ENCODE measurements at places on chromosomes 4 and X. TPM values are rescaled to one million over a fixed set of nuclear protein-coding genes. Genes with fewer than 3 reads are reported as not detected.

Gene IL21
- not detected for total RNA-seq

GRCh38 chrX:152958047-152958446 is 35.9 kb downstream of the PNMA5 start:
- no peak for DNase-seq

Gene TBX22
- total RNA-seq = not detected

Gene MAGEC1
- total RNA-seq = not detected

- no peak for DNase-seq
These were observed 181.4 kb upstream of the MXRA5 start for GRCh38 chrX:3527811-3528210.

DNA sequence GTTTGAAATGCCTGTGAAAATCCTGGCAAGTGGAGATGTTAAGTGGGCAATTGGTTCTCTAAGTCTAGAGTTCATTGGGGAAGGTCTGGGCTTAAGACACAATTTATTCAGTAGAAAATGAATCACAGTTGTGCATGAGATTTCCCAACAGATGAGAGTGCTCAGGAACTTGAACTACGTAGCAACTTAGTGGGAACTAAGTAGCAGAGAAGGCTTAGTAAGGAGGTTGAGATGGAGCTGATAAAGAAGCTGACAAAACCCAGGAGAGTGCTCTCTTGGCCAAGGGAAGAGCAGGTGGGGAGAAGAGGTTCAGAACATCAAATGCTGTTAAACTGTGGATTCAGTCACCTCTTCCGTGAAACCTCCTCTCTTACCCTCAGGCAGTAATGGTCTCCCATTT is 33.0 kb downstream of the AFF1 start:
- DNase-seq = no peak

DNA sequence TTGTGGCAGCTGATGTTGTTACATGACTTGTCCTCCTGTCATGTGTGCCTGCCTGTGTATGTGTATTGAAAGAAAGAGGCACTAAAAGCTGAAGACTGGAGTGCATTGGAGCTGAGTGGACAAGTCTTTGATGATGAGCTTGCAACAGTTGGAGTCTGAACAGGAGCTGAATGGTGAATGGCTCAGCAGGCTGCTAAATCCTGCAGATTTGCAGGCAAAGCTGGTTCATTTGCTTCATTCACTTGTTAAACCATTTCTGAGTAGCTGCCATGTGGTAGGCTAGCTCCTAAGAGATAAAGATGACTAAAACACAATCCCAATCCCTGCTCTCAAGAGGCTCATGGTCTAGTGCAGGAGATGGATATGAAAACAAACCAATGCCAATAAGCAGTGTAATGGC is 217.3 kb downstream of the CHRDL1 start:
- no peak for DNase-seq

- no peak for DNase-seq
These were observed 1294.9 kb downstream of the ADGRL3 start for GRCh38 chr4:62495032-62495431.

DNA sequence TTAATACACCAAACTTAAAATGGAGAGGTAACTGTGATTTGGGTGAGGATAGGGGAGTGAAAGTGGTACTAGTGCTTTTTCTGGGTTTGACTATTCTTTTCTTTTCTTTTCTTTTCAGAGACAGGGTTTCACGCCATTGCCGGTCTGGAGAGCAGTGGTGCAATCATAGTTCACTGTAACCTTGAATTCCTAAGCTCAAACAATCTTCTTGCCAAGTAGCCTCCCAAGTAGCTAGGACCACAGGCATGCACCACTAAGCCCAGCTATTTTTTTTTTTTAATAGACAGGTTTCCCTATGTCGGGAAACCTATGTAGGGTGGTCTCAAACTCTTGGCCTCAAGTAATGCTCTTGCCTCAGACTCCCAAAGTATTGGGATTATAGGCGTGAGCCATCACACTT is 3.0 kb upstream of the ARMCX4 start:
- DNase-seq = no peak

GRCh38 chr4:3471886-3472285 is 8.8 kb downstream of the DOK7 start:
- no peak for DNase-seq

Gene PAGE2B
- total RNA-seq = not detected

GRCh38 chr4:17647927-17648326 is 33.5 kb downstream of the MED28 start:
- DNase-seq = no peak

GRCh38 chr4:77877167-77877566 is 14.5 kb downstream of the MRPL1 start:
- no peak for DNase-seq

GRCh38 chr4:125739760-125740159 is 425.0 kb downstream of the FAT4 start:
- no peak for DNase-seq

DNA sequence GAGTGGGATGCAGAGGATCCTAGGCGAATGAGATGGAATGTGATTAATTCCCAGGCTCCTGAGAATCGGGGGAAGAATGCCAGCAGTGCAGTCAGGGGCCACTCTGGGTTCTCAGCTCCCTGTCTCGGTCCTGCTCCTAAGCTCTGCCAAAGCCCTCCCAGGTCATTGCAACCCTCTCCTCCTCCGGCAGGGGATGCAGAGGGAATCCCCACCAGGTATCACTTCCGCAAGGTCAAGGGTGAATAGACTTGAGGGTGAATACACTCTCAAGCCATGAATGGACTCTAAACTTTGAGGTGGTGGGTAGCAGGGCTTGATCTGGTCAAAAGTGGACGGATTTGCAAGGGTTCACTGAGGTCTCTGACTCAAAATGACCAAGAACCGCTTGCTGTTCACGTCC is 139.3 kb upstream of the MXRA5 start:
- no peak for DNase-seq

GRCh38 chr4:11593576-11594116 is 165.0 kb upstream of the HS3ST1 start:
- no peak for DNase-seq

- DNase-seq = no peak
These were observed 72.6 kb downstream of the STOX2 start for GRCh38 chr4:183977707-183978106.

- DNase-seq = no peak
These were observed 409.2 kb downstream of the NKX6-1 start for GRCh38 chr4:84089652-84090437.

Measured in activated CD8-positive, alpha-beta T cell treated with anti-CD3 and anti-CD28 coated beads, Interleukin-2, amount 10 ng/mL, durations not matched to agents 7 days and 5 days (primary cell).